Renal cortical epithelial cell (primary cell): ENCODE measurements at places on chromosomes 1 and 21. TPM values are rescaled to one million over a fixed set of nuclear protein-coding genes. Genes with fewer than 3 reads are reported as not detected.
A peak's percentile ranks its signal among the peaks of the same experiment; 100 is the strongest.

DNA sequence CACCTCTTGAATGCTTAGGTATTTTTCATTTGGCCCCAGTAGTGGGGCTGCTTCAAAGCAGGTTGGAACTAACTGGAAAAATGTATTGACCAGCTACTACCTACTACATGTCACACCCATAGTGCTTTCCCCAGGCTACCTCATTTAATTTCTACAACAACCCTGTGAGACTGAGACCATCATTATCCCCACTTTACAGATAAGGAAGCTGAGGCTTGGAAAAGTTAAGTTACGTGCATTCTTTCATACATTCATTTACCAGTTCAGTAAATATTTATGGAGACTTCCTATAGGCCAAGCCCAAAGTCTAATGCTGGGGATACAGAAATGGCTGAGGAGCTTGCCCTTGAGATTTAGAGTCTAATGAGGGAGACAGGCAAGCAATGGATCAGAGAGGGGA lies 14.5 kb upstream of the PADI3 start:
- no peak for DNase-seq

DNA sequence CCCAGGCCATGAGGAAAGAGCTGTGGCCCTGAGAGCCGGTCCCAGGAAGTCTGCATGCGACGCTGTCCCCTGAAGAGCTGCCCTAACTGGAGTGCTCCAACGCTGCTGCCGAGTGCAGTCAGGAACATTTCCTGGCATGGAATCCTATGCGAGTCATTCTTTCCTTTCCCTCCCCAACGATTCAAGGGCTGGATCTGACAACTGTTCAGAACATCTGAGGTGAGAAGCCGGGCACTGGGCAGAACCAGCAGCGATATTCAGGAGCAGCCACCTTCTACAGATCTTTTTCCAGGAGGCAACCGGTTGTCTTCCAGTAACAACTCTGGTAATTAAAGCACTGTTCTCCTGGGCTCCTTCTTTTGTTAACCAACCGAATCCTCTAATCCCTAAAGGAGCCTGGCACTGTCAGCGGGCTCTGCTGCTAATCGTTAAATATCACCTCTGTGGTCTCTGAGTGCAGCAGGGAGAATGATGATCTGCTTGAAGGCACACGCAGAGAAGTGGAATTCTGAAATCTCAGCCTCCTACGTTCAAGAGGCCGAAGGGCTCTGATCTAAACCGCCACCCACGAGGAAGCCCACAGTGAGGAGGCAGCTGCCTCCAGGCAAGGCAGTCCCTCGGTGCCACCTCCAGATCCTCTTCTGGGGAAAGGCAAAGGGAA lies 55.8 kb downstream of the SLC45A1 start:
- peak; percentile 91 for DNase-seq

DNA sequence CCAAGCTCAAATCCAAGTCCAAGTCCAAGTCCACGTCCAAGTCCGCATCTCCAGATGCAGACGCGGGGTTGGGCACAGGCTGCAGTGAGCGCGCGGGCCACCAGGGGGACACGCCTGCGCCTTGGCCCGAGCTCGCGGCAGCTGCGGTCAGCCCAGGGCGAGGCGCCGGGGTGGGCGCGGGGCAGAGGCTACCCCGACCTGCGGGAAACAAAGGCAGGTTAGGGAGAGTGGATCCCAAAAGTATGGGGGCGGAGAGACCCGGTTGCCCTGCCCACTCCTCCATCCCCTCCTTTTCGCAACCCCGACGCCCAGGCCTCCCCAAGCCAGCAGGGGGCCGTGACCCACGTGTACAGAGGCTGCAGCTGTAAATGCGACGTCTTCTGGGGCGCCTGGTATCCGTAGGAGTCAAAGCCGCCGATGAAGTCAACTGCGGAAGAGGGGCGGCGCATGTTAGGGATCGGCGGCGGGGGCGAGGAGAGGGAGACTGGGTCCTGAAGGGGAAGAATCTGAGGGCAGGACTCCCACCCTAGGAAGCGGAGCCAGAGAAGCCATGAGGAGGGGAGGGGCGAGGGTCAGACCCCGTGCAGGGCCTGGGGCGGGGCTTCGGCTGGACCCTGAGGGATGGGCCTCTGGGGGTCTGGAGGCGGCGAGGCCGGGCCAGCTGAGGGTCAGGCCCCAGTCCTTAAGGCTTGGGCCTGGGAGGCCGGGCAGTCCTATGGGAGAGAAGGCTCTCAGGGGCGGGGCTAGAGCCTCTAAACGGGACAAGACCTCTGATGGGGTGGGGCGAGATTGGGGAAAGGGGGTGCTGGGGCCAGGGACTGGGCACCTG lies 58.0 kb downstream of the NKAIN1 start:
- no peak for DNase-seq

The NOC2L gene
- 59.7 and 88.7 TPM in 2 replicates for total RNA-seq

DNA sequence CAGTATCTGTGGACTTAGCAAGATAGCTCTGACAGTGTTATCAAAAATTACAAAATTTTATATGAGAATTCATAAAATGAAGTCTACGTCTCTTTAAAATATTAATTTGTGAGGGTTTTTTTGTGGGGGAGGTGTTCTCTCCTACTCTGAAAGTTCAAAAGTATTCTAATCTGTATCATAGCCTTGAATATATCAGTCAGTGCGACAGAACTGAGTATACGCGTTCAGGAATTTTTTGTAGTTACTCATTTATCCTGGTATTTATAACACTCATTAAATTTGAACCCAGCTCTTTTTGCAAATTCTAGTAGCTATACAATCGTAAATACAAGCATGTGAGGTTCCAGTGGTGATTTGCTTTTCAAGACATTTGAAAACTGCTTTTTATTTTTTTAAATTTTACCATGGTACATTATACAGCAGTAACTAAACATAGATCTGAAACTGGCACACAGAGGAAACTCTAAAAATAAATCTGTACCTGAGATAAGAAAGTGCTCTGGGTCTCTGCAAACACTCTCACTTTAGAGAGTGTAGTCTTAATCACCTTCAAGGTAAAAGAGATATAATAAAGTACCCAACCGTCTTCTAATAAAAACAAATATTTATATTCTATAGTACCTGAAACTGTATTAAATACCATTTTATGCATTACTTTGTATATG lies 178.4 kb upstream of the ADAMTS5 start:
- no peak for DNase-seq

- DNase-seq, result no peak
Observed at GRCh38 chr1:116895073-116895472, 14.6 kb upstream of the PTGFRN start.

The KCNE1 gene
- total RNA-seq, result 3.5 TPM in 1 of 2 replicates, not detected in the other

The NLRP3 gene
- 0.70 and 9.9 TPM in 2 replicates for total RNA-seq

The OLIG2 gene
- not detected in 2 replicates for total RNA-seq

DNA sequence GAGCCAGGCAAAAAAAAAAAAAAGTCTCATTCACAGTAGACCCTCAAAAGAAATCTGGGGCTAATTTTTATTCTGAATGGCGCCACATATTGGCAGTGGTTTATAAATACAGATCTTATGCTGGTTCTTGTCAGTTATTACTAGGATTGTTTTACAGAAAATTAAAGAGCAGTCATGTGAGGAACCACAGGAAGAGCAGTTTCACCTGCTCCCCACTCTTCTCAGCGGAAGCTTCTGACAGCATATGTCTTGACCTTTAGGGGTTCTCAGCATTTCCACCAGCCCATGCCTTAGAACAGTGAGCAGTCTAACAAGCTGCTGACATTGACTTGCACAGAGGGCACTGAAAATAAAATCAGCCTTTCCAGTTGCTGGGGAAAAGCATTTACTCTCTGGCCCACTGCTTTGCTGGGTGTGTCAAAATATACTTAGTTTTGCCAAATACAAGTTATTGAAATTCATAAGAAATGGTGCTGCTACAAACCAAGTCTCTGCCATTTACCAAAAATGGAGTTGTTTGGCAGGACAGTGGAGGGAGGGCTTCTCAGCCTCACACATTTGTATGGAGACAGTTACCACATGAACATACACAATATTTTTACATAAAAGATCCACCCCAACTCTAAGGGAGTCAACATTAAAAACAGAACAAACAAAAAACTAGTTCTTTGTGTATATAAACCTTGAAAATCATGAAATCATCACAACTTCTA lies 144.2 kb downstream of the SYT2 start:
- DNase-seq, result no peak

GRCh38 chr1:115491298-115492018 lies 150.3 kb upstream of the VANGL1 start:
- DNase-seq, result no peak

The DEGS1 gene
- 157 and 261 TPM in 2 replicates for total RNA-seq

The LCK gene
- total RNA-seq, result 0.10 and 0.69 TPM in 2 replicates

- DNase-seq, result no peak
Observed at GRCh38 chr1:83499998-83500397, 498.9 kb downstream of the TTLL7 start.

DNA sequence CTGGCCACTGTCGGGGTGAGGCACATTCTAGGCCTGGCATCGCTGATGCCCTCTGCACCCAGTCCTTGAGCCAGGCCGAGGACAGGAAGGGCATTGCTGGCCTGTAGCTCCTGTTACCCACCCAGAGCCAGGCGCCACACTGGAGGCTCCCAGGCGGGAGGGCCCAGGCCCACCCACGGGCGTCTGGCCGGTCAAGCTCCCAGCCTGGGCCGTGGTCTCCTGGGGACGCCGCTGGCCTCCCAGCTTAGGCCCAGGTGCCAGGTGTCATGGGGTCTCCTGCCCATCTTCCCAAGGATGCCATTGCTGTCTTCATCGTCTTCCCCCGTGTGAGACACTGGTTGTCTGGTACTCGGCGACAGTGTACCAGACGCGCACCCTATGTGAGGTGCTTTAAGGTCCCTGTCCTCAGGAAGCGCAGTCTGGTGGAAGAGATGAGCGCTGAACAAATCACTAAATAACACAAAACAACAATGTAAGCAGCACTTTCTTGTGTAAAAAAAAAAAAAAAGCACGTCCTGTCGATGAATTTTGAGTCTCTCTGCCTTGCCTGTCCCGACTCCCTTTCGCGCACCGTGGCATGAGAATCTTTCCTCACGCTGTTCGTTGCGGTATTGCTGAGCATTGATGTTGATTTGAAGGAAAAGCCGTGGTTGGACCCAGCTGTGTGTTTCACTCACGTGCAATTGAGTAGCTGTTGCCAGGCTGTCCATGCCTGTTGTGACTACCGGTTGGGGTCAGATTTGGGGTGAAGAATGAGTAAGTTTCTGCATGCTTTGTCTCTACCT lies 27.0 kb upstream of the TRAPPC10 start:
- peak; percentile 45 for DNase-seq

The RNASEL gene
- 7.8 and 16.0 TPM in 2 replicates for total RNA-seq

GRCh38 chr1:200176798-200177197 lies 149.3 kb downstream of the NR5A2 start:
- DNase-seq, result no peak

The LCE1E gene
- not detected in 2 replicates for total RNA-seq

The COL8A2 gene
- 0.69 and 2.7 TPM in 2 replicates for total RNA-seq

GRCh38 chr21:26845066-26845758 lies at the start of gene ADAMTS1:
ADAMTS1 (minus strand) TSS chr21:26845409; CDS start chr21:26844954, 455 bp downstream.
- peak; percentile 55 for DNase-seq

The TAS1R1 gene
- not detected in 2 replicates for total RNA-seq

The CNIH4 gene
- total RNA-seq, result 77.0 and 122 TPM in 2 replicates

DNA sequence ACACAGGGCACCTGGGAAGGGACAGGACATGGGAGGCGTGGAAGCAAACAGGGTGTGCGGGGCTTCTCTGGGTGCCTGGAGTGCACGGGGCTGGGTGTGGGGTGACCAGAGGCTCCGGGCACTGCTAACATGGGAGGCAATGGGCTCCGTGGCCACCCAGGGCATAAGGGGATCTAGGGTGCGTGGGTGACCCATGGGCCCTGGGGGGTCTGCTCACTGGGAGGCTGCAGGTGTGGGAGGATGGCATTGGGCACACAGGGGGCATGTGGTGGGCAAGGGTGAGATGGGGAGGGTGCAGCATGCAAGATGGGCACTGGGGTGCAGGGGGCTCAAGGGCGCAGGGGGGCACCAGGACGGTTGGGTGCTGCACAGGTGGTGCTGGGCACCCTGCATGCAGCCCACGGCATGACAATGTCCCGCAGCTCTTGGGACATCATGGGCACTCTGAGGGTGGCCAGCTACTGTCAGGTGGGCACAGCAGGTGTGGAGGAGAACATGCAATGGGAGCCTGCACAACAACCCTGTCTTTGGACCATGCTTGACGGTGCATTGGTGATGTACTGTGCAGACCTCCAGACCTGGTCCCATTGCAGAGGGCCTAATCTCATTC lies 15.1 kb downstream of the TRIM11 start:
- DNase-seq, result no peak

The TCHH gene
- 0.10 TPM in 1 of 2 replicates, not detected in the other for total RNA-seq

The CYP4X1 gene
- 0.10 and 0.17 TPM in 2 replicates for total RNA-seq

The AMY1B gene
- total RNA-seq, result not detected in 2 replicates

The TMEM82 gene
- not detected in 2 replicates for total RNA-seq
